Prostate gland (tissue), 2 donors: ENCODE measurements at places on chromosomes 5 and 9. TPM values are rescaled to one million over a fixed set of nuclear protein-coding genes. Genes with fewer than 3 reads are reported as not detected.

Gene RAB3C
- total RNA-seq: not detected

Gene SLC45A2
- 0.09 TPM for total RNA-seq

Gene SOHLH1
- total RNA-seq: 16.8 TPM

Gene POLK
- 33.6 TPM for total RNA-seq

Gene CKMT2
- total RNA-seq: 9.8 TPM

Gene IL9
- total RNA-seq: not detected

Gene RANBP3L
- total RNA-seq: 17.7 TPM

Gene ADAM19
- total RNA-seq: 1.9 TPM

Gene OSMR
- total RNA-seq: 21.6 TPM

Gene ANAPC2
- 64.5 TPM for total RNA-seq

Gene CCNI2
- total RNA-seq: 5.9 TPM

Gene TERT
- not detected for total RNA-seq

Gene KIF12
- 21.5 TPM for total RNA-seq

Gene PIP5K1B
- 38.3 TPM for total RNA-seq

Gene CBY3
- total RNA-seq: 5.0 TPM

Gene ARRDC1
- total RNA-seq: 126 TPM

Gene OCLN
- total RNA-seq: 26.8 TPM

Gene COL5A1
- 36.0 TPM for total RNA-seq
